ENCODE measurements at places on chromosomes 6 and 20. TPM values are rescaled to one million over a fixed set of nuclear protein-coding genes. Genes with fewer than 3 reads are reported as not detected.
A peak's percentile ranks its signal among the peaks of the same experiment; 100 is the strongest.

Gene PLEKHG1
- total RNA-seq, result not detected

GRCh38 chr6:28134716-28135115 lies 7.0 kb upstream of the ZKSCAN8 start:
- no peak for DNase-seq

- DNase-seq, result no peak
These were observed 107.4 kb downstream of the TRIM27 start for GRCh38 chr6:28816339-28816908.

Gene DAAM2
- 1.3 TPM for total RNA-seq

GRCh38 chr6:63307581-63308246 lies 12.1 kb downstream of the LGSN start:
- peak; percentile 75 for DNase-seq

Gene LRP11
- 92.0 TPM for total RNA-seq

DNA sequence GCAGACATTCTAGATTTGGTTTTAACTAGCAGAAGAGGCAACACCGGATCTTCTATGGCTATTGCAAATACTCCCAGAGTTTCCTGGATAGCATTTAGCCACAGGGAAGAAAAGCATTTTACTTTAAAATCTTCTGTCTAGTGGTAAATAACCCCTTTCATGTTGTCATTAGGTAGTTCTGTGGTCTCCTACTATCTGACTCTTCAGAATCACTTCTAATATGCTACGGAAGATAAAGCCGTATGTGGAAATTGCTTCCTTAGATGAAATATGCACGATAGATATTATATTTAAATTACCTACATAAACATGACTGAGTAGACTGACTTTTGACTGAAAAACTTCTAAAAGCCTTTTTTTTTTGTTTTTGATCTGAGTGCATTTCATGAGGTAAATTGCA lies 759 bp downstream of the CRISP3 start:
- no peak for DNase-seq

- no peak for DNase-seq
These were observed 302.7 kb upstream of the PRDM1 start for GRCh38 chr6:105783333-105783935.

Gene TTK
- 82.3 TPM for total RNA-seq
